ENCODE measurements at places on chromosomes 2 and 18.

DNA sequence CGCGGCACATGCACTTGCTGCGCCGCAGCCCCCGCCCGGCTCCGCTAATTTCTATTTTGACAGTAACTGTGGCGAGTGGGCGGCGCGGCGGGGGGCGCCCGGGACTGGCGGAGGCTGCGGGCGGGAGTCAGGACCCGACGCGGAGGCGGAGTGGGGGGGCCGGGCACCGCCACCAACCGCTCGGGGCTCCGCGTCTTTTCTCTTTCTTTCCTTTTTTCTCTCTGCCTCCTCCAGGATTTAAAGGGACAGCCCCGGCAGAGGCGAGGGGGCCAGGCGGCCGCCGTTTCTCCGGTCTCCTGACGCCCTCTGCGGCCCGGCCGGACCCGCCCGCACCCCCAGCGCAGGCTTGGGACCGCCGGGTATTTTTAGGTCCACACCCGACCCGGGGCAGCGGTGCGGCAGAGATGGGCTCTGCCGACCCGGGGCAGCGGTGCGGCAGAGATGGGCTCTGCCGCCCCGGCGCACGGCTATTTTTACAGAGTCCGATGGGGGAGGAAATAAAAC, 460 bp upstream of the ZBTB7C start:
- DNase-seq = peak; percentile 15

GRCh38 chr2:175167076-175167791, 769 bp downstream of the ATF2 start:
- no peak for DNase-seq

- DNase-seq = no peak
Observed at GRCh38 chr2:141720476-141720875, 410.3 kb downstream of the LRP1B start.

GRCh38 chr18:33804258-33804657, 226.2 kb downstream of the ASXL3 start:
- no peak for DNase-seq

- DNase-seq = no peak
Observed at GRCh38 chr2:181886192-181886591, 5.3 kb upstream of the ITPRID2 start.

DNA sequence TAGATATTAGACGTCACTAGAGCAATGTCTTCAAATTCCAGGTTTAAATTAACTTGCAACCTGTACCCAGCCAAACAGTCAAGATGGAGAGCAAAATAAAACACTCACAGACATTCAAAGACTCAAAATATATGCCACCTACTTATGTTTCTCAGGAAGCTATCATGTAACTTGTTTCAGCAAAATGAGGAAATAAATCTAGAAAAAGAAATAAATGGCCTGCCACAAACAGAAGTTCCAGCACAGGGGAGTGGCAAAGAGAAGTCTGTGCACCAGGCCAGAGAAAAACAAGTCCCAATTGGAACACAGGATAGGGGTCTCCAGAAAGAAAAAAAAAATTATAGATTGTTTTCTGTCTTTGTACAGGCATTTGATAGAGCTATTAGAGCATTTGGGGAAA, 96.7 kb downstream of the LRP2 start:
- no peak for DNase-seq

DNA sequence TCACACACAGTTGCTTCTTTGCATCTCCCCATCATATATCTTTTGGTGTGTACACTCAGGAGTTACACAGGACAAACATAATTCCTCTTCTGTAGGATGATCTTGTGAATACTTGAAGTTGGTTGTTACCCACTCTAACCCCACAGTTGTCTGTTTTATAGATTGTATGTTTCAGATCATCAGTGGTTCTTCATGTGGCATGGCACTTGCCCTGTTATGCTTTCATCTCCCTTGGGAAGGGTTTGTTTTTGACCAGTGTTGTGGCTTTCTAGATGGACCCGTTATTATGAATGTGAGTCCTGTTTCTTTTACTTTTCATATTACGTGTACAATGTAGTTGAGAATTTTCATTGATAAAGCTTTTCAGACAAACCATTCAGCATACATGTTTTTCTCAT, 82.0 kb downstream of the ZNF407 start:
- no peak for DNase-seq

- DNase-seq = no peak
Observed at GRCh38 chr2:216221811-216222210, 112.7 kb downstream of the XRCC5 start.

- no peak for DNase-seq
Observed at GRCh38 chr2:158755310-158756087, 39.6 kb upstream of the DAPL1 start.

GRCh38 chr18:9095297-9096006, 7.0 kb upstream of the NDUFV2 start:
- peak; percentile 58 for DNase-seq

GRCh38 chr18:76451396-76452331, 43.4 kb downstream of the ZNF516 start:
- peak; percentile 48 for DNase-seq

GRCh38 chr18:70028084-70028483, 80.4 kb upstream of the CD226 start:
- no peak for DNase-seq

DNA sequence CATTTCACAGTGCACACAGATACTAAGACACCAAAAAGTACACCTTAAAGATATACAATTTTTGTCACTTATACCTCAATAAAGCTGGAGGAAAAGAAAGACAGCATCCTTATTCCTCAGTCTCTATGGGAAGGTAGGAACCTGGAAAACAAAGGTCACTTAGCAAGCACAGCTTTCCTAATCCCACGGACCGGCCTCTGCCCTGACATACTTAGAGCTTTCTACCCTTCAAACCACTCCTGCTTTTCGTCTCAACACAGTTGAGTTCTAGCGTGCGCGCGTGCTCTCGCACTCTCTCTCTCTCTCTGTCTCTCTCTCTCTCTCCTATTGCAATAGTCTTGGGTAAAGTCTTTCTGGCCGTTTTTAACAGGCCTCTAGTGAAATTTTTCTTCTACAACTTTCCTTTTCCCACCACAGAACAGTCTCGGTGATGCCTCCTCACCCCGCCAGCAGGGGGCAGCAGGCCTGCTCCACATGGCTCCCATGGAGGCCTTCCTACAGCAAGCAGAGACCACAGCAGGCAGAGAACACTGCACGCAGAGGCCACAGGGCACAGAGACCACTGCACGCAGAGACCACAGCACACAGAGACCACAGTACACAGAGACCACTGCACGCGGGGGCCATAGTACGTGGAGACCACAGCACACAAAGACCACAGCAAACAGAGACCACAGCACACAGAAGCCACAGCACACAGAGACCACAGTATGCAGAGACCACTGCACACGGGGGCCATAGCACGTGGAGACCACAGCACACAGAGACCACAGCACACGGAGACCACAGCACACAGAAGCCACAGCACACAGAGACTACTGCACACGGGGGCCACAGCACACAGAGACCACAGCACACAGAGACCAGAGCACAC, 106.9 kb downstream of the FBXO15 start:
- peak; percentile 15 for DNase-seq

DNA sequence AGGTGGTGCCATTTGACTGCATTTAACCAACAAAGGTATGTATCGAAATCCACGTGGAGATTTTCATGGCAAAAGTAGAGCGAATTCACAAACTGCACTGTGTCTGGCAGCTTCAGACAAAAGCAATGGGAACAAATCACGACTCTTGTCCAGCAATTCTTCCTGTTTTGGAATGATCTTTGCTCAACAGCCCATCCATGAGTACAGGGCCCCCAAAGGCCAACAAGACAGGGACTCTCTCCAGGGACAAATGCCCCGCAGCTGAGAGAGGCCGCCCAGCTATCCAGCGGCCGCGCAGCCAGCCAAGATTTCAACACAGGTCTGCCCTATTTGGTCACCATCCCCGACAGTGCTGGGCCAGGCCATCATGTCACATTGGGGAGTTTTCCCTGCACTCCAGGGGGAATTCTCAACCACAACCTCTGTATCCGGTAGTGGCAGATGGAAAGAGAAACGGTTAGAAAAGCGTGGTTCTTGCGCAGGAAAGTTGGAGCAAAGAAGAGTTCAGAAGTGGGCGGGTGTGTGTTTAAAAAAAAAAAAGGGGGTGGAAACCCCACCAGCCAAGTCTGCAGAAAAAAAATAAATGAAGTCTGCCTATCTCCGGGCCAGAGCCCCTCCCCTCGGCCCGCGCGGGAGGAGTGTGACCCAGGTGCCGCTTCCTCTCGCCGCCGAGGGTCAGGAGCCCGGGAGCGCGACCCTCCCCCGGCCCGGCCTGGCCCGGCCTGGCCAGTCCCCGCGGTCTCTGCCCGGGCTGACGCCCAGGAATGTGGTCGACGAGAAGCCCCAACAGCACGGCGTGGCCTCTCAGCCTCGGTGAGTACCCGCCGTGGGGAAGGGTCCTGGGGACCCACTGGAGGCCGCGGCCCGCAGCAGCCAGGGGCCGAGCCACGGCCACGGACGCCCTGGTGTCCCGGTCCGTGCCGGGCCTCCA, at the start of gene GYPC:
Gene GYPC, plus strand, starts transcription at position 659 of the 931 bp plus-strand sequence. Its CDS starts 106 bp downstream, at position 765.
- DNase-seq = peak; percentile 74

Measured in GM06990 (cell line).